Brain (organoid and tissue), 16 donors: ENCODE measurements at places on chromosomes 3 and 15. TPM values are rescaled to one million over a fixed set of nuclear protein-coding genes. Genes with fewer than 3 reads are reported as not detected.

DNA sequence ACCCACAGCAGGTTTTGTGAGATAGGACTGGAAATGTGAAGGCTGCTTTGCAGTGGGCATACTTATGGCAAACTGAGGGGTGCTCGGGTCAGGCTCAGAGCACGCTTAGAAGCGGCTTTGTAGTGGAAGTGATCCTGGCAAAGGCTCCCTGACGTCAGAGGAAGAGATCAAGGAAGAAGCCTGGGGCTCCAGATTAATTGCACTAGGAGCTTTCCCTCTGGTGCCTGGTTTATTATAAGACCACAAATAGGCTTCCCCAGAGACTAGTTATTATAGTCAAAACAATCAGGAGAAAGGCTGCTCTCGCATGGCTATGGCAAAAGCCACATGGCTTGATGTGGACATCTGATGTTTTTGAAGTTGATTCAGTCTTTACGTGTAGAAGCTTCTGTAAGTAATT, 515.1 kb downstream of the GABRG3 start:
- peak; percentile 90 for DNase-seq

DNA sequence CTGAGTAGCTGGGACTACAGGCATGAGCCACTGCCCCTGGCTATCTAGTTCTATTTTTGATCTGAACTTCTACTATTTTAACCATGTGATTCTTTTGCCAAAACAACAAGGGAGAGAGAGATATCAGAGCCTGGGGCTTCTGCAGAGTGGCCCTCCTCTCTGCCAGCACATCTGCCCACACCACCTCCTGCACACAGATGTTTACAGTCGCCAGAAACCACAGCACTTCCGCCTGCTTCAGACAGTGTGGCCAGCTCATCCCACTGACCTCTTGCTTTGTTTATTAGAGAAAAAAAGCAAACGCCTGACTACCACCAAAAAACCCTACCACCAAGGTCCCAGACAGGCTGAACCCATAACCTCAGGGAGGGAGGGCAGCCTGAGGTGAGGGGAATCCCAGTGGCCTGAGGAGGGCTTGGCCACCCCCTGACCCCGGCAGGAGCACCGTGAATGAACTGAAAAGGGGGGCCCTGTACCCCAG, 85.9 kb upstream of the ABHD2 start:
- no peak for DNase-seq

DNA sequence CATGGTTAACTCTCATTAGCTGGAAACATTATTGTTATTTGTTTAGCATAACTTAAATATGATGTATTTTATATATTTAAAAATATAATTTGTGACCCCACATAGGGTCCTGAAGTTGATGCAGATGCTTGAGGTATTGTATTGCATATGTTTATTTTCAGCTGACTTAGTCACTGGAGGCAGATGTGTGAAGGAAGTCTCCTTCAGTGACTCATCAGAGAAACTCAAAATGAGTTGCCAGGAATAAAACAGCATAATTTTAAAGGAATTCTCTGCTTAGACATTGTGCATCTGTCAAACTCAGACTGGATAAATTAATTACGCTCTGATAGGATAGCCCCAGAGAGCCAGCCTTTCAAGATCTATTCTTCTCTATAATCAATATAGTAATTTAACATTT, 7.9 kb upstream of the OR4F6 start:
- DNase-seq = no peak

DNA sequence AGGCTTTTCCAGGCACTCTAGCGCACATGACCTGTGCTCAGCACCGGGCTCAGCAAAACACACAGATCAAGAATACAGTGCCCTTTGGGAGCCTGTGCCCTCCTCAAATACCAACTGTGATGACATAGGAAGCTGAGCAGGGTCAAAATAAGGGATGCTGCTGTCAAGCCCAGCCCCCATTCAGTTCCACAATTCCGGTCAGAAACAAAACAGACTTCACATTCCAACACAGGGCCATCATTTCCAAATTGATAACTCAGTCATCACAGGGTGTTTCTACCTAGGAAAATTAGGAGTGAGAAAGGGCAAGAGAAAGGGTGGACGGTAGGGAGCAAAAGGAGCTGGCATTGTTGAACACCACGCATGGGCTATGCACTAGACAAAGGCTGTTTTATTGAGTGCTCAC, 158.4 kb upstream of the CCDC54 start:
- DNase-seq = no peak

GRCh38 chr3:108327168-108327567, 30.8 kb downstream of the HHLA2 start:
- DNase-seq = no peak

DNA sequence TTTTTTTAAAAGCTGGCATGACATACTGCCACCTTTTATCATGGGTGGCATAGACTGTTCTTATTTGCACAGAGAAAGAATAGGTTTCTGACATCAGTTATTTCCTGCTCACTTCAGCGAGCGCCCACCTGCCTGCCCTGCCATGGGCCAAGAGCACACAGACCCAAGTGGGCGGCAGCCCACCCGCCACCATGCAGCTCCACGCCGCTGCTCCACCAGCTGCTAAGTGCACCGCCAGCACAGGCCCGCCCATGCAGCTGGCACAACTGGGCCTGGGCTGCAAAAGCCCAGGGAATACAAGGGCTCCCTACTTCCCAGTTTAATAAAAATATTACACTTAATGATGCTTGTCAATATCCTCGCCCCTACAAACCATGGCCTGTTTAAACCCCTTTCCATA, 15.4 kb downstream of the ZNF148 start:
- DNase-seq = no peak

DNA sequence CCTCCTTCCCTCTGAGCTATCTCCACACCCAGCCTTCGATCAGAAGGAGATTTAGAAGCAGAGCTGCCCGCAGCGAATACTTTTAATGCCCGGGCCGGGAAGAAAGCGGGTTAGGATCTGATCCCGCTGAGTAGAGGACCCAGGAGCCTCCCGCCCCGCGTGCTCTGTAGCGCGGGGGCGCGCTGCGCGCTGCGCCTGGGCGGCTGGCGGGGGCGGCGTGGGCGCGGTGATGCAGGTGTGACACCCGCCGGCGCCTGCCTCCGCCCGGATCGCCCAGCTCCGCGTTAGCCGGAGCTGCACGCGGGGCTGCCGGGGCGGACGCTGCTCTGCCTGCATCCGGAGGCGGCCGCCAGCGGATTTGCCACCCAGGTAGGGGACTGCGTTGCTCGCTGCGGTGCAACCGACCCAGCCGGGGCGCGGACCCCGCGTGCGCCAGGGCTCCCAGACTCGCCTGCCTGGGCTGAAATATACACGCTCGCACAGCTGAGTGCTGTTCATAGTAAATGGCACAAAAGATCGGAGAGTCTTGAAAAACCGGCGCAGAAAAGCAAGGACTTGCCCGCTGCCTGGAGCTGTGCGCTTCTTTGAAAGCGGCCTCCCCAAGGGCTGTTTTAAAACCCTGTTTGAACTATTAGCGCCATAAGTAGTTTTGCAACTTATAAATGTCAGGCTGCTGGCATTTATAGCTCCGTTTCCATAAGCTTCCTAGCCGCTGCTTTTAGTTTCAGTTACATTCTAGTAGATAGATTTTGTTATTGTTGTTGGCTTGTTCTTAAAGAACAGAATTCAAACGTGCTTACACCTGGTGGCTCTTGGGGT, at the start of gene SV2B:
SV2B (plus strand) TSS at position 263 of the 819 bp plus-strand sequence. CDS start 126,007 bp downstream, outside the sequence.
- DNase-seq = peak; percentile 70

DNA sequence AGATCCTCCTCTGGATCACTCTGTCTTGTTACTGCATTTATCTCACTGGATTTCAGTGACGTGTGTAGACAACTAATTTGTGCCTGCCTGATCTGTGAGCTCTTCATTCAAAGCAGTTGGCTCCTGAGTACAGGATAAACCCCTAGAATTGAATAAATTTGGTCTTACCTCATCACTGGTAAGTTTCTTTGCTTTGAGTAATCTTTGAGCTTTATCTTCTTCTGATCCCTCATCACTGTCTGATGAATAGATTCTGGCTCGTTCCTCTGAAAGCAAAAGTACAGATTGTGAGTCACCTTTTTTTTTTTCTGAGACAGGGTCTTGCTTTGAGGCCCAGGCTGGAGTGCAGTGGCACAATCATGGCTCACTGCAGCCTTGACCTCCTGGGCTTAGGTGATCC, 24.5 kb downstream of the LEO1 start:
- DNase-seq = no peak

The ADAMTS7 gene
- 0.97 TPM for polyA plus RNA-seq

The TJP1 gene
- 27.9 TPM for polyA plus RNA-seq

The SMARCC1 gene
- 60.0 TPM for polyA plus RNA-seq

The KLHL6 gene
- polyA plus RNA-seq = 0.15 TPM

The TUSC7 gene
- polyA plus RNA-seq = not detected

The CD96 gene
- 0.14 TPM for polyA plus RNA-seq

The ITIH3 gene
- polyA plus RNA-seq = 0.54 TPM
